GM12864 (cell line): ENCODE measurements at places on chromosomes 13 and 19.

DNA sequence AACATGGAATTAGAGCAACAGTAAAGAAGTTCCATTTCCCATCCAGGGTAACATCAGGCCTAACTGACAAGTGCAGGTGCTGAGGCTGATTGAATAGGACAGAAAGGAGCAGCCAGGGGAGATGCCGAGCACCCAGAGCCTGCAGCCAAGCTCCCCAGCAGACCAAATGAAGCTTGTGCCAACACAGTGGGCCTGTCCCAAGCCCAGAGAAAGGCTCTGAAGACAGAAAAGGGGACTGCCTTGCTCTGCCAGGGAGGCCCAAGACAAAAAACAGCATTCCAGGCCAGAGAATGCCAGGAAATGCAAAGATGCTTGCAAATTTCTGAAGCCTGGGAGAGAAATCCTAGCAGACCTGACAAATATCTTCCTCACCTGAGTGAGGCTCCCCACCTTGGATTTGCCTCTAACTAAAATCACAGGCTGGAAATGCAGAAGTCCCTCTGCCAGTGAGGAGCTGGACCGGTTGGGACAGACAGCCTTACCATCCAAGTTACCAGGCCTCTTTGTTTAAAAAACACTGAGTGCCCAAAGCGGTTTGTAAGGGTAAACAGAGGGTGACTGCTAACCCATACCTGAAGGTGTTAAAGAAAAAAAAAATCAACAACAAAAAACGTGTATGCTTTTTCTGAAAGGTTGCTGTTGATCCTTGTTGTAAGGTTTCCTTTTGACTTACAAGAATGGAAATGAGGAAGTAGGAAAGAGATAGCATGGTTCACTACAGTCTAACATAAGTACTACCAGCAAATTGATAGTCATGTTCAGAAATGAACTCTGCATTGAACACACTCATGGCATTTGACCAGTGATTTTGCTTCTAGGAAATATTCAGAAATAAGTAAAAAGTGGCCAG is 11.8 kb upstream of the HMGB1 start:
- DNase-seq = peak; percentile 55

DNA sequence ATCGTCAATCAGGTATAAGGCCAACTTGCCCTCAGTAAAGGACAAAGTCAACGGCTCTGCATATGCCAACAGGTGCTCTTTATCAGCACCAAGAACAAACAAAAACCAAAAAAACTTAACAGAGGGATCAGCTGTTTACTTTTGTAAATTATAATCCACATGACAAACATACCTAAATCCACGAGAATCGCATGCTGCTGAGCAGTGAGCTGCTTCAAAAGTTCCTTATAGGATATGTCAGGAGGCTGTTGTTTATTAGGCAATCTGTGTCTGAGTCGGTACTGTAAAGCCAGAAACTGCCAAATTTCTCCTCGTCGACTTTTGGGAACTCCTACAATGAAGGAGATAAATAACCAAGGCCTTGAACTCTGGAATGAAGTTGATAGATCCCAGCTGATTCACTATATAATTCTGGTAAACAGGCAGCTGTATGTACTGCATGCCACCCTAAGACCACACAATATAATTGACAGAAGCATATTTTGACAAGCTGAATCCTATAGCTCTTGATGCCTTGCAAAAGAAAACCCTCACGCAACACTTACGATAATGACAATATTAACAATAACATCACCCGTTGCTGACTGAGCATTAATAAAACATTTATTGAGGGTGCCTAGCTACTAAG is 179.8 kb downstream of the TBC1D4 start:
- DNase-seq = no peak

DNA sequence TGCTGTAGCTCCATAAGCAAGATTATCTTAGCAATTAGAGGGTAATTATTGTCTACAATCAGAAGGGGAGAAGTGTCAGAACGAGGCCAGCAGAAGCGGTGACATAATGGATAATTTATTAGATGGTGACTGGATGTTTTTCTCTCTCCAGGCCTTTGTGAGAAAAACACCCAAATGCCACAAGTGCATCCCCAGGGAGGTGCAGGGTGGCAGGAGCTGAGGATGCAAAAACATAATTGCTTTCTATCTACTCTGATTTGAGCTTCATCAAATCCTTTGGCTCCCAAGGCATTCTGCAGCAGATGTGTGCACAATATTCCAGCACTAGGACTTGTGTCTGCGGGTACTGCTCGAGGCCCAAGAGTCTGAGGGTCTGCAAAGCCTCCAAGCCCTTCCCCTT is 220.1 kb upstream of the SERP2 start:
- DNase-seq = no peak

DNA sequence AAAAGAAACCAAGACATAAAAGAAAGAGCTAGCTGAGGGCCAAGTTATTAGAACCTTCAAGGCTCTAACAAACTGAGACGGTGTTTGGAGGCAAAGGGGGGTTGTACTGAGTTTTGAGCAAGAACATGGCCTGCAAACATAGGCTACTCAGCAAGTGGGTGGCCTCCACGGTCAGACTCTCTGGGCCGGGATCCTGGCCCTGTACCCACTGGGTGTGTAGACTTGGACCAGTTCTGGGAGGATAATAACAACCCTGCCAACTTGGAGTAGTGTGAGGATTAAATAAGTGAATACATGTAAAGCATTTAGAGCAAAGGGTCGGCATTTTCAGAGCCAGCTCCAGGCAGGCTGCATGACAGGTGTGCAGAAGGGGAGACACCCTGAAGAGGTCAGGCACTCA is 56.1 kb upstream of the TNFRSF19 start:
- DNase-seq = no peak

DNA sequence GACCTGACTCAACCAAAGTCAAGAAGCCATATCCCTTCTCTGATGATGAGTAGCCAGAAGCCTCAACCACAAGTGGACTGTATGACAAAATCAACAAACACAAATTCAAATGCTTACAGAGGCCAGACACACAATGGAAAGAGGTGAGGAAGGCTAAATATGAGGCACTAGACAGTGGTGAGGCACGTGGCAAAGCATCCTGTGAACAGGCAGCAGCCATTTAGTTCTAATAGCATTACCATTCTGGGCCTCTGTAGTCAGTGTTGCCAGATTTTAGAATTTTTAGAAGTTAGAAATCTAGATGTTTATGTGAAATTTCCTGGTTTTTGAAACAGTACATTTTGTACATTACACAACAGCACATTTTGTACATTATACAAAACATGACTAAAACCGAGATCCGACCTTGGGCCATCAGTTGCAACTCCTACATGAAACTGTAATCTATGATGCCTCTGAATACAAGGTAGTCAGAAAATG is 403.3 kb downstream of the COG6 start:
- DNase-seq = peak; percentile 54

- DNase-seq = no peak
Measured at GRCh38 chr13:50537029-50537428, 306.5 kb downstream of the DLEU7 start.

DNA sequence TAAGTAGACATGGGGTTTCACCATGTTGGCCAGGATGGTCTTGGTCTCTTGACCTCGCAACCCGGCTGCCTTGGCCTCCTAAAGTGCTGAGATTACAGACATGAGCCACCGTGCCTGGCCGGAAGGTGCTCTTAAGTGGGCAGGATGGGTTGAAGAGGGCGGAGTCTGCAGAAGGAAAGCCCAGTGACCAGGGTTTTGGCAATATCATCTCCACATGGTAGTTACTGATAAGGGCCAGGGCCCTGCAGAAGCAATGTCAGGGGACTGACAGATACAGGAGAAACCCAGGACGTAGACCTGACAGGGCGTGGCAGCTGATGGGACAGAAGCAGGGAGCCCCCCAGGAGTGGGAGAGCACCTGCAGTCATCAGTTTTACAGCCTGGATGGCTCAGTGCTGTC is 45.7 kb upstream of the RNF113B start:
- DNase-seq = no peak

GRCh38 chr13:28041031-28041461 is 52.6 kb upstream of the URAD start:
- no peak for DNase-seq

- DNase-seq = no peak
Measured at GRCh38 chr19:55146705-55147273, 2.2 kb downstream of the TNNT1 start.

GRCh38 chr19:13097033-13097462 is 5.6 kb downstream of the LYL1 start:
- DNase-seq = no peak

- no peak for DNase-seq
Measured at GRCh38 chr19:38228005-38228377, 4.0 kb upstream of the DPF1 start.

GRCh38 chr13:27151798-27152599 is 19.6 kb downstream of the USP12 start:
- no peak for DNase-seq

- no peak for DNase-seq
Measured at GRCh38 chr19:16417660-16418596, 53.8 kb downstream of the EPS15L1 start.

DNA sequence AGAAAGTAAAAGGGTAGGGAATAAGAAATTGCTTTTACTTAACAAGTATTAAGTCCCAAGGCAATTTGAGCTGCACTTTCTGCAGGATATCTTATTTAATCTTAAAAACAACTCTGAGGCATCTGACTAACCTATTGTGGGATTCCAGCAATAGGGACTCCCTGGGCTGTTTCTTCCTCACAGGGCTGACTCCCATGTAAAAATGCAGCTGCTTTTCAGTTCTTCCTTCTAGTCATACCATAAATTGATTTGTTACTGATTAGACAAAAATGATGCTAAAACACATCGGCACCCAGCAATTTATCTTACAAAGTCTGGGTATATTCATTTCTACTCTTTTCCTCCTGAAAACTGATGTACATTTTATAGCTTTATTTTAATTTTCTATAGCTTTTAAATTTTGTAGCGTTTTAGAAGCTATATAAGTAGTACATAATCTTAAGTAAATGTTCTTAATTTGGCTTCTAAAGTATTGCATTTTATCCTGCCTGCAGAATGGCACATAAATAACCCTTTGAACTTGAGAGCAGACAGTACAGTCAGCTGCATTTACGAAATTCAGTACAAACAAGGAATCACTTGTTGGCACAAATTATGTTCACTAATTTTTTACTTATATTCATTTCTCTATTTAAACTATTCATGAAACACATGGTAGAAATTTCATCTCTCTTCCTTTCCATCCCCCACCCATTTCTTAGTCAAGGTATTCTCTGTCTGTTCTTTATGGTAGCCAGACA is 102.4 kb upstream of the FRY start:
- DNase-seq = no peak

DNA sequence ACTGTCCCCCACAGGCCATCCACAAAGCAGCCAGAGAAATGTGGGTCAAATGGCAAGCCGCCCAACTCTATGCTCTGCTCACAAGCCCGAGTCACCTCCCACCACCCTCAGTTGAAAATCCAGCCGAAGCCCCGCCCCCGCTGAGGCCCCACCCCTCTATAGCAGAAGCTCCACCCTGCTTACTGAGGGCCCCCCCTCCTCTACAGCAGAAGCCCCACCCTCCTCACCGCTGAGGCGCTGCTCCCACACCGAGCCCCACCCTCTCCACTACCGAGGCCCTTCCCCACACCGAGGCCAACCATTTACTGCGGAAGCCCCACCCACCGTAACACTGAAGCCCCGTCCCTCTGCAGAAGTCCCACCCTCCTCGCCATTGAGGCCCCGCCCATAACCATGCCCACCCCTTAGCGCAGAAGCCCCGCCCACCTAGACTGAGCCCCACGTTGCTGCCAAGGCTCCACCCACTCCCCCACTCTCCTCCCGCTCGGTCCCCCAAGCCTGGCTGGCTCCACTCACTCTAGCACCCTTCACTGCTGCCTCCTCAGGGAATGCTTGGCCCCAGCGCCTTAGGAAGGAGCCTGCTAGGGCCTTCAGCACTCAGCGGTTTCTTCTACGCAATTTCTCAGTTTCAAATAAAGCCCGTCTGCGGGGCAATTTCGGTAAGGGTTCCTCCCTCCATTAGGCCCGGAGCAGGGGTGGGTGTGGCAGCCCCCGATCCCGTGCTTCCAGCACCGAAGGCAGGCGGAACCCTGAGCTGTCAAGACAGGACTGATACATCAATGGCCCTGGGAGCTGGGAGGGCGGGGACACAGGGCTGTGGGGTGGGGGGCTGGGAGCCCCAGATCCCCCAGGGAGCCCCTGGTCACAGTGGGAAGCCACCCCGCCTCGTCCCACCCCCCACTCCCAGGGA is 9.0 kb upstream of the MYDGF start:
- DNase-seq = no peak

DNA sequence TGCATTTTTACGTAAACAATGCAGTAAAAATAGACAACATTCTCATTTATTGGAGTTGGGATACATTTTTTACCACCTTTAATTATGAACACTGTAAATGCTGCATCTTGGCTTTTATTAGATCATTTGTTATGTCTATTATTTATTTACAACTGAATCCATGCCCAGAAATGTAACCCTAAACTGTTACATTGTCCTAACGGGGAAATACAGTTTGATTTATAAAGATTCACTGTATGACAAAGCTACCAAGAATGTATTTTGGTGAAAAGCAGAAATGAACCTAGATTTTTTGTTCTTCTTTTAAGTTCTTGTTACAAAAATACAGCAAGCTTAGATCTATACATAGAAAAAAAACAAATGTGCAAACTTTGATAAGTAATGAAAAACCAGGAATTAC is 1.1 kb downstream of the METTL21C start:
- DNase-seq = no peak

GRCh38 chr13:30396434-30397075 is 25.7 kb upstream of the UBE2L5 start:
- no peak for DNase-seq

DNA sequence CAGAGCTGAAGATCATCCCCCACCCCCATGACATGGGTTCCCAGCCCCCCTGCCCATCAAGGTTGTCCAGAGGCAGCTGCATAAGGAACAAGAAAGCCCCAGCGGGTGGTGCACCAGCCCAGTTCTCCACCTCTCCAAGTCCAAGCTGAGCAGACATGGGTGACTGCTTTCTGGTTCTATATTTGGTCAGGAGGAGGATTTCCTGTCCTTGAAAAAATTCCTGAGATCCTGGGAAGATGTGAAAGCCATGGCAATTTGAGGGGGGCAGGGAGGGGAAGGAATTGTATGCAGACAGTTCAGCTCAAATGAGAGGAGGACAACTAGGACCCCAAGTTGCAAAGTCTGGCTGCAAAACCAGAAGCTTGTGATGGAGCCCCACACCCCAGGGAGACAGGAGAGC is 55.4 kb upstream of the ADGRE5 start:
- no peak for DNase-seq

- no peak for DNase-seq
Measured at GRCh38 chr13:59424661-59425060, 739.1 kb downstream of the DIAPH3 start.

DNA sequence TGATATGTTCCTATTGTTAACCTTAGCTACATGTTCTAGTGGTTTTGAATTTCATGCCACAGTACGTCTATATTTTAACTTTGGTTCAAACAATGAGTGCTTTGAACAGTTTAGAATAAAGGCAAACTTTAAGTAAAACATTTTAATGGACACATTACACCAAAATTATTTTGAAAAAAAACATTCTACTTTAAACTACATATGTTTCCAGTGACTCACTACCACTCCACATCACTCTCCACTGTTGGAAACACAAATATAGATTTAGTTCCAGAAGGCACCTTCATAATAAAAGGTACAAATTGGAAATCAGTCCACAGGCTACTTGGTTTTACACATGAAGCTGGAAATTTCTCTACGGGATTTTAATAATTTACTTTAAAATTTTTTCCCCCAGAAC is 373.5 kb downstream of the MYO16 start:
- no peak for DNase-seq
